Aorta (tissue), 5 donors: ENCODE measurements at places on chromosomes 12 and 14. TPM values are rescaled to one million over a fixed set of nuclear protein-coding genes. Genes with fewer than 3 reads are reported as not detected.

NGB gene
- not detected for total RNA-seq

DNA sequence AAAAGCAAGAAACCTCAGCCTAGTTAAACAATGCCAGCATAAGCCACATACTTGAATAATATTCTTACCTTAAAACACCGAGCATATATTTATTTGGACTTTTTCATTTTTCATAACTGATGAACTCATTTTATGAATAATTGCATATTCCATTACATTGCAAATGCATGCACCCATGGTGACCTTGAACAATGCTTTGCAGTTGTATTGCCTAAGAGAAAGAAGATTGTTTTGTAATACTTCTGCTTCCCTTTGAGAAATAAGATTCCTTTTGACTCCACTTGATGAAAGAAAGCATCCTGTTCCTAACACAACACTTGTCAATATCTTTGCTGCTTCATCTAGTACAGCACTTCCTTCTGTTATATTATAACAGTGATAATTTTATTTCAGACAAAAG, 1182.2 kb downstream of the FLRT2 start:
- no peak for DNase-seq

RDH16 gene
- 0.75 TPM for total RNA-seq

- DNase-seq, result no peak
Observed at GRCh38 chr14:51473808-51474565, 177.7 kb upstream of the FRMD6 start.

PTCSC3 gene
- total RNA-seq, result not detected

- no peak for DNase-seq
Observed at GRCh38 chr14:77022236-77022852, 6.2 kb downstream of the IRF2BPL start.

- no peak for DNase-seq
Observed at GRCh38 chr12:91896286-91897024, 249.2 kb downstream of the BTG1 start.

GRCh38 chr12:100266585-100266834, 369 bp downstream of the DEPDC4 start:
- DNase-seq, result no peak

GRCh38 chr14:68728342-68729106, 64.3 kb downstream of the ZFP36L1 start:
- no peak for DNase-seq

DNA sequence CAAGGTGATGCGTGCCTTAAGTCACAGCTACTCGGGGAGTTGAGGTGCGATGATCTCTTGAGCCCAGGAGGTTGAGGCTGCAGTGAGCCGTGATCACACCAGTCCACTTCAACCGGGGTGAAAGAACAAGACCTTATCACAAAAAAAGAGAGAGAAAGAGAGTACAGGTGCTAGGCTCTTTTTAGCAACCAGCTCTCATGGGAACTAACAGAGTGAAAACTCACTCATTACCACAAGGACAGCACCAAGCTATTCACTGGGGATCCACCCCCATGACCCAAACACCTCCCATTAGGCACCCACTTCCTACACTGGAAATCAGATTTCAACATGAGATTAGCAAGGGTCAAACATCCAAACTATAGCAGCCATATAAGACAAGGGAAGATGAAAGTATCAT, 164.2 kb downstream of the NDUFA12 start:
- DNase-seq, result no peak

- no peak for DNase-seq
Observed at GRCh38 chr14:51468523-51468922, 183.2 kb upstream of the FRMD6 start.

- no peak for DNase-seq
Observed at GRCh38 chr12:51362747-51363342, 16.4 kb upstream of the CELA1 start.

- no peak for DNase-seq
Observed at GRCh38 chr14:68577802-68578541, 214.9 kb downstream of the ZFP36L1 start.

DNA sequence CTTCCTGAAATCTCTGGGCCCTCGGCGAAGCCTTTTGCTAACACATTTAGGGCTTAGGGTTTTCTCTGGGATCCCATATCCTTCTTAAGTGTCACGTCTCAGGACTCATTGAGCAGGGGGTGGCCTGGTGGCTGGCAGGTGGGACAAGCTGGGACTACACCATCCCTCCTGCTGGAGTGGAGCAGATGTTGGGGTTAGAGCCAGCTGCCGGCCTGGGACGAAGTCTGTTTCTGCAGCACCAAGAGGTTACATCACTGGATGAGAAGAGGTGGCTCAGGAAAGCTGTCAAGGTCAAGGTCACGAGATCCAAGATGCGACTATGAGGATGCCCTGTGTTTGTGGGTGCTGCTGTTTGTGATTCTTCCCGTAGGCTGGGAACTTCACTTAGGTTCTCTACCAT, 16.3 kb downstream of the SMCO2 start:
- DNase-seq, result no peak

DNA sequence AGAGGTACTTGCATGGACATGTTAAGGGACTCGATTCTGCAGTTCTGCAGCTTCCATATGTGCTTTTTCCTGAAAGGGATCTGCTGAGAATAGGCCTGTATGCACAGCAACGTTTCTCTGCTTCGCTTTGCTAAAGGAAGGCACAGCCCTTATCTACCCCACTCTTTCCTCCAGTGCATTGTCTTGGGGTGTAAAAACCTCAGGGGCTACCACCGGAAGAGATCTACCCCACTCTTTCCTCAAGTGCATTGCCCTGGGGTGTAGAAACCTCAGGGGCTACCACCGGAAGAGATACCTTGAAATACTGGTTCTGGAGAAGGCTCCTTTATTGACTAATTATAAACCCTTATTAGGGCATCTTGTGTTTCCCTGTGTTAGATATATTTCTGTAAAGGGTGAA, 52.9 kb downstream of the SEL1L start:
- DNase-seq, result no peak

CD4 gene
- total RNA-seq, result 20.1 TPM

MYO1H gene
- not detected for total RNA-seq

TMEM233 gene
- total RNA-seq, result 2.5 TPM

GRCh38 chr14:36755756-36756155, 94.1 kb downstream of the PAX9 start:
- DNase-seq, result no peak

DNA sequence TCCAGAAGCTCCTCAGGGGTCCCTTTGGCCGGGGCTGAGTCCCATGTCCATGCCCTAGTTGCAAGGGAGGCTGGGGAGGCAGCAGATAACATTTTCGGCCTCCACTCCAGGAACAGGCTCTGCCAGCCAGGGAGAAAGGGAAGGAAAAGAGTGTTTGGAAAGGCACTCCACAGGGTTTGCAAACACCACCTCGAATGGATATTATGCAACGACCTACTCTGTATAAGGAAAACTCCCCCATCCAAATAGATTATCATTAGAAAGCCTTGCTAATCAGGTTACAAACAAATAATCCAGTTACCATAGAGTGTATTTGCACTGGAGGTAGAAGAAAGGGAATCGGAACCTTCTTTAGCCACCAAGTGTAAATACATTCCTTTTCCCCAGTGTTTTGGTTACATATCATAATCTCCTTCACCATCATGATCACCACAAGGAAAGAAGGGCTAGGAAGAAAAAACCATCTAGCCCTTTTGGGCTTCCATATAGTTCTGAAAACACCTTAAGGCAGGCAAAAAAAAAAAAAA, 40.4 kb downstream of the TMCC3 start:
- DNase-seq, result no peak

DNA sequence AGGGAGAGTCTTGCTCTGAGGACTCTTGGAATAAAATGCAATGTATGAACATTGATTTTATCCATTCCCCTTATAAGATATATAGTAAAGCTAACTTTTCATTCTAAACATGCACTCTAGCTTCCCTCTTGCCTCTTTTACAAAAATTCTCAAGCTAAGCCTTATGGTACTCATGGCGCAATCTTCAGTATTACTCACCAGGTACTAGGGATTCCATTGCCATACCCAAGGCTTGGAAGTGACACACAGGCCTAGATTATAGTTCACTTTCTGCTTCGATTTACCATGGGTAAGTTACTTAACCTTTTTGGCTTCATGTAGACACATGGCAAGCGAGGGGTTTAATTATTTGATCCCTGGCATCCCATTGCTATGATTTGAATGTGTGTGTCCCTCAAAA, 331.5 kb downstream of the LRIG3 start:
- no peak for DNase-seq

- DNase-seq, result no peak
Observed at GRCh38 chr14:97539411-97539795, 742.2 kb downstream of the VRK1 start.

IL31 gene
- not detected for total RNA-seq

DNA sequence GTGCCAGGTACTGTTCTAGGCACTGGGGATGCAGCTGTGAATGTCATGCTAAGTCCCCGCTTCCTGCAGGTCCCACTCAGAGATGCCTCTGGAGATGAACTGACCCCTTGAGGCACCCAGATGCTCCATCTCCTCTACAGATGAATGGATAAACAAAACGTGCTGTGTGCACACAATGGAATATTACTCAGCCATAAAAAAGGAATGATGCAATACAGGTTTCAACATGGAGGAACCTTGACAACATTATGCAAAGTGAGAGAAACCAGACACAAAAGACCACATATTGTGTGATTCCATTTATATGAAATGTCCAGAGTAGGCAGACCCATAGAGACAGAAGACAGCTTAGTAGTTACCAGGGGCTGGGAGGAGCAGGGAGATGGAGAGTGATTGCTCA, 320.1 kb upstream of the DIO3 start:
- no peak for DNase-seq

INSM2 gene
- total RNA-seq, result not detected

DNA sequence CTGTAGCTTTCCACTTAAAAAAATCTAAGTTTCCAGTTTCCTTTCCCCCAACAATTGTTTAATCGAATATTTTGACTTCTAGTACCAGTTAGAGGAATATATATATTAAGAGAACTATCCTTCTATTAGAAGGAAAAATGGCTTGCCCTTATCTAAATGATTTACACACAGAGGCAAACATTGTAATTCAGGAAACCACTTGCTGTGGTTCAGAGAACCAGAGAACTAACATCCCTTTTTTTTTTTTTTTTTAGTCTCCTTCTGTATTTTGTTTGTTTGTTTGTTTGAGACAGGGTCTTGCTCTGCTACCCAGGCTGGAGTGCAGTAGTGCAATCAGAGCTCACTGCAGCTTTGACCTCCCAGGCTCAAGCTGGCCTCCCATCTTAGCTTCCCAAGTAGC, 746.6 kb downstream of the VRK1 start:
- DNase-seq, result no peak

RND1 gene
- total RNA-seq, result 3.7 TPM
